Activated CD8-positive, alpha-beta memory T cell treated with anti-CD3 and anti-CD28 coated beads, Interleukin-2, amount 50 U/mL, for 4 hours (primary cell): ENCODE measurements at places on chromosomes 5 and 9.

DNA sequence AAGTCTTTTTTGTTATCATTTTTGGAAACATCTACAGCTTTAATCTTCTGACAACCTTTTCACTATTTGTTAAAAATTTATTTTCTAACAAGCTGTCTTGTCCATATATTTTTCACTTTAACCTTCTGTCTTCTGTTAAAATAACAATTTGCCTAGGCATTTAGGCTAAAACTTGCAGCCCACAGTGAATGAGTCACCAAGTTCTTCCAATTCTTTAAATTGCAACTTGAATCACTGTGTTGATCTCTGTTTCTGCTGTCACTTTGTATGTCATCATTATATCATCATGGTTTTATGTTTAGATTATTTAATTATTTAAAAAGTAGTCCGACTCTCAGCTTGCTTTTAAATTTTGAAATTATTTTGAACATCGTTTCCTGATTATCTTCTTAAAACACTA is 473.8 kb upstream of the PTPRD start:
- DNase-seq = no peak

- DNase-seq = no peak
Observed at GRCh38 chr9:72168075-72168474, 18.8 kb downstream of the GDA start.

- no peak for DNase-seq
Observed at GRCh38 chr5:133423011-133423617, 189.2 kb downstream of the FSTL4 start.

DNA sequence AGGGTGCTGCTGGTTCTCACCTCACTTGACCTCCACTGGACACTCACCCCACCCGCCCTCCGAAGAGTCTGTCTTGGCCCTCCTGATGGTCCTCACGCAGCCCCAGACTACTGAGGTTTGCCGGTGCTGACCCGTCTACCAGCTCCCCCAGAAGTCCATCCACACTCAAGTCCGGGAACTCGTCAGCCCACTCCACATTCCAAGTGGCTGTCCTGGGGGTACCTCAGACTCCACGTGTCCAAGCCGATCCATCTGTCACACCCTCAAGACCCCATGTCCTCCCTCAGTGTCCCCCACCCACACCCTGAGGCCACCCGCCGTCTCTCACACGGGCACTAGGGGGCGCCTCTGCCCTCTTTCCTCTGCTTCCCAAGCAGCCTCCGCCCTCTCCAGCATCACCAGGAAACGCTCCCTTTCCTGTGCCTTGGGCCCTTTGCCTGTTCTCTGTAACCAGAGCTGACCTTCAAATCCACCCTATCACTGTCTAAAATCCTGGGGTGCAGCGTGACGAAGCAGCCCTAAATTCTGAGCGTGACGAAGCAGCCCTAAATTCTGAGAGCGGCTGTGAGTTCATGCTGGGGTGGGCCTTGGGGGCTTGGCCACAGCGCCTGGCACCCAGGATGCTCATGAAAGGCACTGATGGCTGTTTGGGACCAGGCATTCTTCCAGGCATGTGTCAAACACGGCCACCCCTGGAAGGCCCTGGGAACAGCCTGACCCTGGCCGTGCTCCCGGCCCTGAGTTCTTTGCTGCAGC is 95.7 kb downstream of the KCNT1 start:
- DNase-seq = no peak

DNA sequence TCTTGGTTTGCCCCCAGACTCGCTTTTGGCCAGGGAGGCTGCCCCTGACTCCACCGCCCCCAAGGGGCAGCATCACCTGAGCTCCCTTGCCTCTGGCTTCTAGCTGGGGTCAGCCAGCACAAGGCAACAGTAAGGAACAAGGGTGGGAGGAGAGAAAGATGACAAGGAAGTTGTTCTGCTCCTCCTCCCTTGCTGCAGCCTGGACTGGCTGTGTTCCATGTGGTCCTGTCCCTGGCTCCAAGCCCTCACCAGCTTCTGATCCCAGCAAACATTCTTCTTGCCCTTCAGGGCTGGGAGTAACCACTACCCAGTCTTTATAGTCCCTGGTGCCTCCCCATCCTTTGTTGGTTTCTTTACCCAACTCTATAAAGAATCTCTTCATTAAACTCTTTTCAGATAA is 100.3 kb upstream of the SPIN1 start:
- DNase-seq = no peak

DNA sequence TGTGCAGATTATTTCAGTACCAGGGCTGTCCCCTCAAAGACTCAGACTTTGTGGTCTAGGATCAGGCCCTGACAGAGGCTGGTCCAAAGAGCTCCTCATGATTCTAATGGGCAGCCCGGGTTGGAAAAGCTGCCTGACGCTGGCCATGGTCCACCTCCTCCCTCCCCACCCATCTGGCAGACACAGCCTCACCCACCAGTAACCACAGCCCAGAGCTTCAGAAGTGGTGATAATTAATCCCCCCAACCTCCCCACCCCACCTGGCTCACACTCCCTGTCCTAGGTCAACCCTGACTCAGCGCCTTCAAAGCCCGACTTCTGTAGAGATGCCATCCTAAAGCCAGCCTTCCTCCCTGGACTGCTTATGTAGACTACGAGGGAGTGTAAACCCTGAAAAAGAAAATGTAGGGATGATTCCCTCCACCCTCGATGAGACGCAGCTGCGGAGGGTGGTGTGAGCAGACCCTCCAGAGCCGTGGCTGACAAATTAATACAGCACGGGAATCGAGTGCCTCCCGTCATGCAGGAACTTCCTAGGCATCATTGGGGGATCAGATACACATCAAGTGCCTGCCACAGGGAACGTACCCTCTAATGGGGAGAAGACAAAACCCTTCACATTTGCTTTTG is 7.0 kb downstream of the UBE2QL1 start:
- DNase-seq = no peak

GRCh38 chr9:91359083-91359482 is 2.6 kb downstream of the AUH start:
- no peak for DNase-seq

DNA sequence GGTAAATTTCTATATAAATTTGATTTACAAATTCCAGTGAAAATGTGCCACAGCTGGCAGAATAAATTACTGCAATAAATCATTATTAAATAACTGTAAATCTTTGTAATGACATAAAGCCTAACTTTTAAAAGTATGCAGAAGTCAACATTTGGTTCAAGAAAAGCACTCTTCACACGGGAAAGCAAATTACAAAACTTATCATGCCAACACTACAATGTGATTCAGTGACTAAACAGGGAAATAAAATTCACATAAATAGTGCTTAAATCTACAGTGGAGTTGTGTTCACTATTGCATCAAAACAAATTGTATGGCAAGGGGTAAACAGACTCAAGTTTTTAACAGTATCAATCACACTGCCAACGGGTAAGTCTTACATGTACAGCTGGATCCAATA is 117.2 kb downstream of the BNC2 start:
- no peak for DNase-seq

GRCh38 chr5:78328585-78329173 is 31.7 kb upstream of the SCAMP1 start:
- DNase-seq = no peak

- DNase-seq = no peak
Observed at GRCh38 chr9:84759300-84759750, 89.8 kb downstream of the NTRK2 start.

DNA sequence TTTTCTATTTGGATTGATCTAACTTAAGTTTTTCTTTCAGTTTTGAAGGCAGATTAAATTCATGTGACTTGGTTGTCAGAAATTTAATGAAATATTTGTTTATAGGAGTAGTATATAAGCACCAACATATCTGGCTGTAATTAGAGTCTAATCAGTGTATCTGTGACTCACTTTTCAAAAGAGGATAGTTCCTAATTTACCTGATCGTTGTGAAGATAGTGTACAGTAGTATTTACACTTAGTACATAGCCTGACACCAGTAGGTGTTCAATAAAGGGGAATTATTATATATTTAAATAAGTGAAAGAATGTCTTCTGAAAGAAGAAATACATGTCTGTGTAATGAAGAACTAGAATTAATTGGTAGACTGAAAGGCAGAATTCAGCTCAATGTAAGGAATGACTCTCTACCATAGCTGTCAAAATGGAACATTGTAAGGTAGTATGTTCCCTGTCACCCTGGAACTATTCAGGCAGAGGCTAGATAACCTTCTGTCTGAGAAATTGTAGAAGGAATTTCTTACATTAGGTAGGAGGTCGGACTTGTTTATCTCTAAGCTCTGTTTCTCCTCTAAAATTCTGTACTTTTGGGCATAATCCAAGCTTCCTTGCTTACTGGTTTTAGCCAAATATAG is 8.6 kb downstream of the TGFBR1 start:
- DNase-seq = no peak

DNA sequence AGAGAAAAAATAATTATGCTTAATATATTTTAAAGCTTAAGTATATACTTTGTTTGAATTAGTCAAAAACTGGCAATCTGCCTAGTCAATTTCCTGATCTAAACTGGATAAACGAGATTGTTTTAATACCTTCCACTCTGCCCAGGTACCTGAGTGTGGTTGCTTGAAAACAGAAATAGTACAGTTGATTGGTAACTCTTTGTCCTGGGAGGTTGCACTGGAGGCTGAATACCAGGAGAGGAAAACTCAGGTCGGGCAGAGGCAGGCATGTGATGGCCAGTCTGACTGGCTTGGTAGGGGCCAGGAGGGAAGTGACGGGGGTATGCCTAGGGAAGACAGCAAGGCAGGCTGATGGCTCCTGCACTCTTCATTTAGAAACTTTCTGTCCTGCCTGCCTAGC is 80.2 kb downstream of the PIK3R1 start:
- DNase-seq = no peak

- no peak for DNase-seq
Observed at GRCh38 chr5:103336941-103337340, 78.4 kb downstream of the MACIR start.

DNA sequence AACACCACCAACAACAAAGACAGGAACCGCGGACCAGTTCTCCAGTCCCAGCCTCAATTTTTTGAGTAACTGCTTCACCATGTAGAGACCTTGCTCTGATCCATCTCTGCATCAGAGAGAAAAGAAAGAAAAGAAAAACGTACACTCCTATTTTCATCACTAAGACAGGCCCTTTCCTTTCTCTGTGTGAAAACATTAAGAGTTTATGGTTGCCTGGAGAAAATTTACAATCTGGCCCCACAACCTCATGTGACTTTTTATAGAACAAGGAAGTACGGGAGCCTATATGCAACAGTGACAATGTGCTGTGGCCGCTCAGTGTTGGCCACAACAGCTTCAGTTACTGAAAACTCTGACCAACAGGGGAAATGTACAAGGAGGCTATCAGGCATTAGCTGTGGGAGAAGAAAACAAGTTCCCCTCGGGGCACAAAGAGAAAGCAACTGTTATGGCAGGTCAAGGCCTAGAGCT is 272.9 kb upstream of the PTGER4 start:
- DNase-seq = no peak

GRCh38 chr9:133098104-133098754 is 22.8 kb downstream of the RALGDS start:
- DNase-seq = no peak

GRCh38 chr5:138653502-138653901 is 78.3 kb upstream of the HSPA9 start:
- DNase-seq = no peak

DNA sequence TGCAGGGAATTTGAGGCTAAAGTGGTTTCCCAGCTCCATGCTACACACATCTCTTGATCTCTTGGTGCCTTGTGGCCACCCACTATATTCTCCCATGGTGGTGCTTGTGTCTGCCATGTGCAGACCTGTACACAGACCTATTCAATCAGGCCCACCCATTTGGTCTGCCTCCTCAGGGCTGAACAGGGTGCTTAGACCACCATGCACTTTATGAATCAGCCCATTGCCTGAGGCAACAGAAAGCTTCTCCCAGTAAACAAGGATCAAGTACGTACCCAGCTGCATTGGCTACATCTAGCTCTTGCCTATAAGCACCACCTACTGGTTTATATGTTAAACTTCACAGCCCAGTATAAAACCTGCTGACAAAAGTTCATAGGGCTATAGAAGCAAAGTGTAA is 664.3 kb upstream of the EDIL3 start:
- DNase-seq = no peak

DNA sequence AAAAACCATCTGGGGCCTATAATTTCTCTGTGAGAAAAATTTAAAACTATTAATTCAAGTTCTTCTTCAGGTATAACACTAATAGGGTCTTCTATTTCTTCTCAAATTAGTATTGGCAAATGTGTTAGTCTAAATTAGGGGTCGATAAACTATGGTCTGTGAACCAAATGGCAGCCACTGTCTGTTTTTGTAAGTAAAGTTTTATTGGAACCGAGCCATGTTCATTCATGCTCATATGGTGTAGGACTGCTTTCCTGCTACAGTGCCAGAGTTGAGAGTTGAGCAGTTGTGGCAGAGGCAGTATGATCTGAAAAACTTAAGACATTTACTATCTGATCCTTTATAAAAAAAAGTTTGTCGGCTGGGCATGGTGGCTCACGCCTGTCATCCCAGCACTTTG is 29.1 kb downstream of the SEC61B start:
- no peak for DNase-seq

- DNase-seq = no peak
Observed at GRCh38 chr5:179243333-179243732, 101.9 kb downstream of the ADAMTS2 start.

DNA sequence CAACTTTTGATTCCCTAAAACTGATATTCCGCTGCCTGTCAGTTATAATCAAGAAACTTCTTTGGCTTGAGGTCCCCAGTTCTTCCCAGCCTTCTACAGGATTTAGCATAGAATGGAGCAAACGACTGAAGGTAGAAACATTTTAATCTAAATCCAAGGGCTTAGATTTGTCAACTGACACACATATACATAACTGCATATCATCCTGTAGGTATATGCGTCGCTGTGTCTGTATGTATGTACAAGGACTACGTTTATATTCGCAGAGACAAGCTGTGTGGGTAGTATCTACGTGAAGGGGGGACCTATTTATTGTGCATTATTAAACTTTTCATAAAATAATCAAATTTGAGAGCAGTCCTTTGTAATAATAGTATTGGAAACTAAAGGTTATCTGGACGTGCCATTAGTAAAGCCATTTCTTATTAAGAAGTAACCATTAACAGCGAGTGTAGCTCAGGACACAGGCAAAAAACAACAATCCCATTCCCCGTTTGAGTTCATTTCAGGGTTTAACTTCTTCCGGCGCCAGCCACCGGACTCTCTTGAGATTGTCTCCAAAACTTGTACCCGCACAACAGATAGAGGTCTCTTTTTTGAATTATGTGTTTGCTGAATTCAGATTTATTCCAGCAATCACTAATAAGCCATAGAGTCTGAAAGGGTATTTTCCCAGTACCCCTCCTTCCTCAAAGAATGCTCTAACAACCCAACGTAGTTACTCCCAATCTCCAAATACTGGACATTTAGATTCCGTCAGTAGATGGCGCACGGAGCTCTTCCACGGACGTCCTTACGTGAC is 2.1 kb upstream of the MLLT3 start:
- peak; percentile 35 for DNase-seq
